ENCODE measurements at places on chromosomes 12 and 14.

- no peak for DNase-seq
Measured at GRCh38 chr14:41597647-41598046, 9.0 kb upstream of the LRFN5 start.

GRCh38 chr14:54332490-54332889 lies 64.3 kb upstream of the CDKN3 start:
- no peak for DNase-seq

DNA sequence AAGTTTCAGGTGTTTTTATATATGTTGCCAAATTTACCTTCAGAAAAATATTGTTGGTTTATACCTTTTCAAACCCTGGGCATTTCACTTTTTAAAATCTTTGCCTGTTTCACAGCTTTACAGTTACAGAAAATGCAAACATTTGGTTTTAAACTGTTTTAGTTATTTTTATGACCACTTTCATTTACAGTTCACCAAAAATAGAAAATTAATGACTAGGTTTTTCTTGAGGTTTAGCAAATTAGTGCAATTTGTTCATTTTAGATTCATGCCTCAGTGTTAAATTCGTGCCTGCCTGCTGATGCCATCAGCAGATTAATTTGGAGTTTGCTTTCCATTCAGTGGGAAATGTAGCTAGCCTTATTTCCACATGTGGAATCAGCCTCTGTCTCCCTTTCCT lies 45.5 kb downstream of the RIC8B start:
- no peak for DNase-seq

- peak; percentile 66 for DNase-seq
Measured at GRCh38 chr12:50174971-50175715, 8.0 kb upstream of the CERS5 start.

DNA sequence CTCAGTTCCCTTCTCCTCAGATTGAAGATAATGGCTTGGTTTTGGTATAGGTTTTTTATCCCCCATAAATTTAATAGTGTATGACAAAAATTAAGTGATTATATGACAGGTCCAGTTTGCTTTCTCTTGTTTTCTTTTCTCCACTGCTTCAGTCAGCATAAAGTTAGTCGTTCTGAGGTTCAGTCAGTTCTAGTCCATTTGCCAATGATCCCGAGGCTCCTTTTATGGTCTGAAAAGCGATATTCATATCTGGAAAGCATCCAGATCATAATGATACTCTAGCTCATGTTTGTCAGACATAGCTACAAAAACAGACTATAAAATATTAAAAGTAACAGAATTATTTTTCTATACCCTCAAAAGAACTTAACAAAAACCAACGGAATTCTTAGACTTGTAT lies 67.1 kb upstream of the SLC38A4 start:
- DNase-seq, result no peak

GRCh38 chr12:132033627-132034026 lies 83.9 kb downstream of the EP400 start:
- DNase-seq, result no peak

- DNase-seq, result no peak
Measured at GRCh38 chr12:16056910-16057309, 145.8 kb downstream of the DERA start.

DNA sequence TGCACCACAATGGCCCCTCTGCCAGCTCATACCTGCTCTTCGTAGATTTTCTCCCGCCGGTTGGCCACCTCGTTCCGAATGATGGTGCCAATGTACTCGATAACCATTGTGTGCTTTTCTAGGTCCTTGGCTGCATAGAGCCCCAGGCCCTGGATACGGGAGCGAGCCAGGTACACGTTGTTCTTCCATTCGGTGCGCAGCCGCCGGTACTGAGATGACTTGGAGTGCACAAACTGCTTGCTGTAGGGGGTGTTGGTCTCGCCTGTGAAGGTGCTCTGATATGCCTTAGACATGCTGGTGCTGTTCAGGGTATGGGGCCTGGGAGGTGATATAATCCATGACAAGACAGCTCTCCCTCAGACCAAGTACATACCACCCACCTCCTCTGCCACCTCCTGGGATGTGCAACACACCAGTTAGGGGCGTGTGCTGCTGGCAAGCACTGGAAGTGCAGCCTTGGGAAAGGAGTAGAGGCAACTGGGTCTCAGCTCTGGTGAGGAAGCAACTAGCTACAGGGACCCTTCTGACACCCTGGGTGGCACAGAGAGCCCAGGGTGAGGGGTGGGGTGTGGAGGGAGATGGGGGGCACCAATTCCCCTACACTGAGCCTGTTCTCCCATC lies 4.1 kb upstream of the PRKAG1 start:
- DNase-seq, result no peak

GRCh38 chr12:65984227-65984479 lies 146.4 kb downstream of the LLPH start:
- DNase-seq, result no peak

DNA sequence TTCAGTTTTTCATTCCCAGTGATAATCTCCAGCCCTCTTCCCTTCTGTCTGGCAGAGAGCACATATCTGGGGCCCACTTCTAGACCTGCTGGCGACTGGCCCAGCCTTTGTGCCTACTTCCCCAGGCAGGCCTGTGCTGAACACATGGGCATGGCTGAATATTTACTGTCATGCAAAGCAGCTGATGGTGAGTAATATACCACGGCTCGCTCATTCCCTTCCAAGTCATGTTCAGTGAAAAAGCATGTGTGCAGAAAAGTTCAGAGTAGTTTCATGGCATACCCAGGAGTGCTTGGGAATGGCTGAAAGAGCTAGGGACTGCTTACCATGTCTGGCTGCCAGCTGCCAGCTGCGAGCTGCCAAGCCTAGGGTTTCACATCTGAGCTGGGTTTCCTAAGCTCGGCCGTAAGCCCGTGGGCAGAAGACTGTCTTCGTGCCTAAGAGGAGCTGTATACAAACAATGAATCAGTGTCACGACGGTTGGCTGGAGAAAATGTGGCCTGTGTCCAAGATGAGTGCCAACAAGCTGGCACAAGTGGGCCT lies 179.9 kb upstream of the PELI2 start:
- no peak for DNase-seq

DNA sequence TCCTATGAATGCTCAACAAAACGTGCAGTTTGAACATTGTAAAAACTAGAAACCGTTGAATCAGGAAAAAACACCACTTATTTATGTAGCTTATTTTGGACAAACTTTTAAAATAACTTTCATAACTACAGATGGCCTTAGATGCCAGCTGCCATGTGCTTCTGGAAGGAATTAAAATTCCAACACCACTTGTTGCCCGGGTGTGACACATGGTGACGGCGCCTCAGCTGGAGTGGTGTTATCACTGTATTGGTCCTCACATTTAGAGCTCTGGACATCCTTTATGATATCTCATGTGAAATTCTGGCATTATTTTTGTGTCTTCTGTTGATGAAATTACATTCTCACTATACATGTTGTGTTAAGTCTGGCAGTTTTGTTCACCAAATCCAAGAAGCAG lies 211.0 kb downstream of the IPO8 start:
- no peak for DNase-seq

- no peak for DNase-seq
Measured at GRCh38 chr12:59595565-59595882, 305 bp upstream of the SLC16A7 start.

DNA sequence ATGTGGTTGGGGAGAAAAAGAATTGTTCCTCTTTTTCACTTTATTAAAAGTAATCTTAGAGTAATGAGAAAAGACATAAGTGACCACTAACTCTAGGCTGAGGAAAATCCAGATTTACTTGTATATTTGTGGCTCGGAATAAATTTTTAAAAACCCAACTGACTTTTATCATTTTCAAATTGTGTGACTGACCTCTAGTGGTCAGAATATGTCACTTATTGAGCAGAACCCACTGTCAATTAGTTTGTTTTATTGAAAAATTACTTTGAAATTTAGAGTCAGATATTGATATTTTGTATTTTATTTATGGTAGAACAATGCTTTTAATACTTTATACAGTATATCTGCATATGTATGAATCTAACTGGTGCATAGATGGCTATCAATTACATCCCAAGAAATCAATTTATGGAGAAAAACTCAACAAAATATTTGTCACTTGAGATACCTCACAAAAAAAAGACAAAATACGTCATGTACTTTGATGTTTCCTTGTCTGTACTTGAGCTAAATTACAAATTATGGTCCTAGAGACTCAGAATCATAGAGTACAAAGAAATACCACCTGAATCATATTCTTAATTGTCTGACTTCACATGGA lies 229.4 kb downstream of the CNTN1 start:
- peak; percentile 52 for DNase-seq

GRCh38 chr12:94587266-94588241 lies 62.8 kb downstream of the TMCC3 start:
- DNase-seq, result no peak

GRCh38 chr12:132489078-132489601 lies 811 bp upstream of the FBRSL1 start:
- peak; percentile 45 for DNase-seq

GRCh38 chr14:51396222-51396815 lies 156.3 kb downstream of the TMX1 start:
- peak; percentile 15 for DNase-seq

DNA sequence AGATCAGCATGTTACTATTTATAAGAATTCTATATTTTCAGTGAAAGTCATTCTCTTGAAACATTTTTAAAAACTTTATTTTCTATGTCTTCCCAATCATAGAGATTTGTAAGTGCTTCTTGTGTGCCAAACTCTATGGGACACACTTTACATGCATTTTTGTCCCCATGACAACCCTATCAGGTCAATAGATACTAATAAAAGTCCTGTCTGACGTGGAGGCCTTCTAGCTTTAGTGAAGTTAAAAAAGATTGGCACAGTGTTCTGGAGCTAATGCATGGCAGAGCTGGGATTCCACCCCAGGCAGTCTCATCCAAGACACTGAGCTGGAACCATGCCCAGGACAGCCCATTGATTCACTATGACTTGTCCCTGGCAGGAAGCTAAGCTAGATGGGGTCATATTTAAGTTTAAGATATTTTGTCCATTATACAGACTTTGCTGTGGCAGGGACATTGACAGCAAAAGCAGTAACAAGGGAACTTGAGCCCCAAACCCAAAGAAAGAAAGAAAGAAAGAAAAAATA lies 28.1 kb downstream of the TTC6 start:
- no peak for DNase-seq

DNA sequence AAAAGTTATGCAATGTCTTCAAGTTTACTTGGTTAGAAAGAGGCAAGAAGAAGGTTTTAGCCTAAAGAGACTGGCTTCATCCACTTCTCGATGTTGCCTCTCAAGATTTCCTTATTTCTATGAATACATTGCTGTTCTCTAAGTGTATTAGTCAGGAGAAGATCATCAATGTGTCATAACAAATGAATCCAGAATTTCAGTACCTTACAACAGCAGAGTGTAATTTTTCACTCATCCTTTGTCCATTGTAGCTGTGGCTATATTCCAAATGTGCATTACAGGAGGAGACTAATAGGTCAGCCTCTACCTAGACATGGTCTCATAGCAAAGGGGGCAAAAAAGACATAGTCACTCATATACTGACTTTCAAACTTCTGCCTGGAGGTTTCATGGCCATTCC lies 579.1 kb downstream of the PRKD1 start:
- no peak for DNase-seq

- DNase-seq, result no peak
Measured at GRCh38 chr14:106442857-106443256, 916.5 kb downstream of the TMEM121 start.

DNA sequence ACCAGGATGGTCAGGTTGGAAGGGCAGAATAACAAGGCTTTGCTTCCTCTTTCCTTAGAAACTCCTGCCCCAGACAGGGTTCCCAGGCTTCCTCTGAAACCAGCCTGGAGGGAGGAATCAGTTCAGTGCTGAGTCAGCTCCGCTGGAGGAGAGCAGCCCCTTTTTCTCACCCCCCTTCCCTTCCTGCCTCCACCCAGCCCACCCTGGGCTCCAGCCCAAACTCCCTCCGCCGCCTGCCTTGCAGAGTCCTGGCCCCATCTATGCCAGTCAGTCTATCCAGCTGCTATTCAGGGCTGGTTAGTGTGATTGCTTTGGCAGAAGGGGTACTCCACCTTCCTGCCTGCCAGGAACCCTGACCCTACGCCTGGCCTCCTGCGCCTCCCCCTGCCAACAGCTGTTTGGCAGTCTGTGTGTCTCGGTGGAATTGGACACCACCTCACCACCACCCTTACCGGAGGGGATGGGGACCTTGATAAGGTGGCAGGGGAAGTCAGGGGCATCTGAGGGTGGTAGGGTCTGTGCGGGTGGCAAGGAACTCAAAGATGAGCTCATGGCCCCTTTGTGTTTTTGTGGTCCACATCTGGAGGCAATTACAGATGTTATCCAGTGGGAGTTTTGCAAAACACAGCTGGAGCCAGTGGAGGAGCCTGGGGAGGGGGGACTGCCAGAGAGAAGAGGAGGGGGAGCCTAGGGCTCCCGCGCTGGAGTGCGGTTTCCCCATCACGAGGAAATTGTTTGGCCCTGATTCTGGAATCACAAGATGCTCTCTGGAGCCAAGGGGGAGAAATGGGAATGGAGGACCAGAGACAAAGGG lies 12.2 kb downstream of the MMP14 start:
- no peak for DNase-seq

DNA sequence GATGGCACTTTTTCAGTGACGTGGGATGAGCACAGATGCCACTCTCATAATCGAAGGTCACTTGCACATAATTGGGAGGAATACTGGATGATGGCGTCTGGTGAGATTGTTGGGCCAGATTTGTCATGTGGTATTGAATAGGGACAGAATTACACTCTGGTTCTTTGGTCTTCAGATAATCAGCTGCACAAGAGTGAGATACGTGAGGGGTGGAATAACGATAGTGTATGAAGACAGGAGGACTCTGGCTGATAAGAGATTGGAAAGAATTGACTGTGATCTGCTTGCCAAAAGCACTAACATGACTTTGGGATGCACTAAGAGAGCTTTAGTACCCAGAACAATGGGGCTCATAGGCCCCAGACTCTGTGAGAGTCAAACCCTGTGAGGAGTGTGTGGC lies 7.0 kb upstream of the RABGGTA start:
- no peak for DNase-seq

- no peak for DNase-seq
Measured at GRCh38 chr12:28024231-28024995, 51.9 kb upstream of the PTHLH start.

DNA sequence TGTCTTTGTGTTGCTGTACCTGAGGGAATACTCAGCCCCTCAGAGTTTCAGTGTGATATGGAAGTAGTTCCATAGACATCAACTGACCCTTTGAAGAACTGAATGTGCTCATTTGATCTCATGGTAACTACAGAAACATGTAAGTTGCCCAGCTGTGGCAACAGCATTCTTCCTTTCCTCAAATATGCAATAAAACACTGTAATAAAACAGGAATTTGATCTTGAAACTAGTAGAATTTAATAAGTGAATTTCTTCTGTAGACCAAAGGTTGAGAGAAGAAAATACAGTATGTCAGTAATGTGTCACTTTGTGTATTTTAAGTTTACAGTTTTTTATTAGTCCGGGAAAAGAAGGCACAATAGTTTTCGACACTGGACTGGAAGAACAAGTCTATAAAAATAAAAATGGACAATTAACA lies 31.9 kb downstream of the KCTD10 start:
- no peak for DNase-seq

- DNase-seq, result no peak
Measured at GRCh38 chr12:71349950-71350349, 89.6 kb upstream of the LGR5 start.

DNA sequence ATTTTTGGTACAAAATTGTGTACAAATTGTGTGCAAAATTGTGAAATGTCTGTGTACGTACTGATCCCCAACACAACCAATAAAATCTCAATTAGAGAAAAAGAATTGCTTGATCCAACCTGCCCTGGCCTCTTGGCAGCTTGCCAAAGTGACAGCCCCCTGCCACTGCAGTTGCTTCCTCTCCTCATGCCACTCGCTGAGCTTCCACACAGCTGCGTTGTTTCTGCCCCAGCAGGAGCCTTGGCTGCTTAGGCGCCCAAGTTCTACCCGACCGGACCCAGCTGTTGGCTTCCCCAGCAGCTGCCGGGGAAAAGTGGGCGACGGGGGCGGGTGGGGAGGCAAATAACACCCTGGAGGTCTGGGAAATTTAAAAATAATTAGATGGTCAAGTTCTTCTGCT lies 171.8 kb upstream of the ATF7IP start:
- no peak for DNase-seq

All from SK-N-DZ (cell line).